Globus pallidus (tissue), 1 donor: ENCODE measurements at places on chromosomes 13 and 19.

DNA sequence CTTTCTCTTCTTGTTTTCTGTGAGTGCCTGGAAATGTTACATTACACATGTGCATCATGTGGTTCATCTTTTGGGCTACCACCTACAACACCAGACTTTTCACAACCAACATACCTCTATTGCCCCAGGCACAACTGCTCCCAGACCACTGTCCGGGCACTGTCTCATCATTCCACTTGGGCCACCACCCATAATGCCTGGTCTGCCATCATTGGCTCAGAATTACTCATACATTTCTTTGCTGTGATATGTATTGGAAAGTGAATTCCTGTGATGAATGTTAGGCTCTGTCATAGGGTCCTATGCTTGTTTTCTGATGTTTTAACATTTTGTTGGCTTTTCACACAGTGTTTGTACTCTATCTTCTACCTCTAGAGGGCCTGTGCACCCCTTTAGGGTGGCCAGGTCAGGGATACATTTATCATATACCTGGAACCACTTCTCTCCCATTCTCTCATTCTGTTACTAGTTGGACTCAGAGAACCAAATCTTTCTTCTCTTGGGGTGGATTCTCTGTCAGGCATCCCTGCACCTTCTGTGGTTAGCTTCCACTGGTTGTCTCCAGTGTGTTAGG, 172.8 kb downstream of the NHLRC3 start:
- no peak for DNase-seq

DNA sequence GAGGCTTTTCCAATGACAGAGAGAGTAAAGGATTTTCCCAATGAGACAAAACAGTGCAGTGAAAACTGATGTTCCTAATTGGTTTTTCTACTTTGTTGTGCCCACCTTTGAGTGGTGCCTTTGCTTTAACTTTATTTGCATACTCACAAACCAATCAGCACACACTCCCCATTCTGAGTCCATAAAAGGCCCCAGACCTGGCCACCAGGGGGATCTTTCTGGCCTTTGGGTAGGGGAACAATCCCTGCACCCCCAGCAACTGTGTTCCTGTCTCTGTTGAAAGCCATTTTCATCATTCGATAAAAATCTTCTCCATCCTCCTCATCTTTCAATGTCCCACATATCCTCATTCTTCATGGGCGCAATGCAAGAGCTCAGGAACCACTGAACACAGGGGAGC, 252.8 kb downstream of the B3GLCT start:
- DNase-seq: no peak

DNA sequence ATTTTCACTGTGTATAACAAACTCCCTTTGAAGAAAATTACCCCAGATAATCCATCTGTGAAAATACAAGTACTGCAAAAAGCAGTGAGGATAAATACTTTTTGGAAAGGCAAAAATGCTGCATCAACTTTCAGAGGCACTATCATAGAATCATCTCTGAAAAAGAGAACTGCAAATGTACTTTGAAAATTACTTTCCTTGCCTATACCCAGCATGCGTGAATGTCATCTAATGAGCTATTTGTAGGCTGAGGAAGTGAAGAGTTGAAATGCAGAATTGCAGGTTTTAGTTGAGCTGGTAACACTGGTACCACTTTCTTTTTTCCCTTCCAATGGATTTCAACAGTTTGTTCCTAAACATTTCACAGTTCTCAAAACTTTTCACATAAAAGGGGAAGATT, 196.7 kb downstream of the TBC1D4 start:
- peak; percentile 7 for DNase-seq

- no peak for DNase-seq
Measured at GRCh38 chr13:58434943-58435342, 803.4 kb downstream of the PCDH17 start.

DNA sequence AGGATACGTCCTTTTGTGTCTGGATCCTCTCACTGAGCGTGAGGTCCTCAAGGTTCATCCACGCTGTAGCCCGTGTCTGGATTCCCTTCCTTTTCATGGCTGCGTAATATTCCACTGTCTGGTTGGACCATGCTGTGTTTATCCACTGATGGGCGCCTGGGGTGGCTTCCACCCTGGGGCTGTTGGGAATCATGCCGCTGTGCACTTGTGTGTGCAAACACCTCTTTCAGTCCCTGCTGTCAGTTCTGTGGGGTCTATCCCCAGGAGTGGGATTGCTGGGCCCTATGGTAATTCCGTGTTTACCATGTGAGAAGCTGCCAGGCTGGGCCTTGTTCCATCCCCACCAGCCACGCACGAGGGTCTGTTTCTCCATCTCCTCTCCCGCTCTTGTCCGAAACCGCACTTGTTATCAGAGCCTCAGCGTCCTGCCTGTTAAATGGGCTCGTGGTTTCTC, 98.6 kb downstream of the GADD45B start:
- DNase-seq: no peak

GRCh38 chr13:96551546-96551945, 442.7 kb downstream of the OXGR1 start:
- no peak for DNase-seq
